ENCODE measurements at places on chromosomes 5 and 9. TPM values are rescaled to one million over a fixed set of nuclear protein-coding genes. Genes with fewer than 3 reads are reported as not detected.

GRCh38 chr9:23686257-23686656 lies 139.8 kb downstream of the ELAVL2 start:
- DNase-seq, result peak; percentile 21

DNA sequence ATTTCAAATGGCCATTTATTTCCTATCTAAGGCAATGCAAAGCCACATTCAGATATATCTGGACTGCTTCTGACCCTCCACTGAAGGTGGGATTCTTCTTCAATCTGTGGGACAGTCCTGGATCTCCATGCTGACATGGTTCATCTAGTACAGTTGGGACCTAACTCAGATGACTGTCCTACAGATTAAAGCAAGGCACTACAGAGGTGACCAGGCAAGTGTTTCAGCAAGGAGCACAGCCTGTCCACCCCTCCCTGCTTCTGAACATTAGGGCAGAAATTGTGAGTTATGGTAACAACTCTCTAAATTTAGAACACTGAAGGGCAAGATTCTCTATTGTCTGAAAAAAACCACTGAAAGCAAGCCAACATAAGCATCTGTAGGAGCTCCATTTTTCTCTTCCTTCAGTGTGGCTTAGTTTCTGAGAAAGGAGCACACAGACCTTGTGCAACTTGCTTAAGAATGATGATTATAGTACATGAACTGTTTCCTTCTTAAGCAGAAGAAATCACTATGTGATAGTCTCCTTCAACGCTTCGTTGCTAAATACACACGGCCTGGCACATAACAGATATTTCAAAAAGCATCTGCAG lies 62.9 kb upstream of the BARX1 start:
- no peak for DNase-seq

DNA sequence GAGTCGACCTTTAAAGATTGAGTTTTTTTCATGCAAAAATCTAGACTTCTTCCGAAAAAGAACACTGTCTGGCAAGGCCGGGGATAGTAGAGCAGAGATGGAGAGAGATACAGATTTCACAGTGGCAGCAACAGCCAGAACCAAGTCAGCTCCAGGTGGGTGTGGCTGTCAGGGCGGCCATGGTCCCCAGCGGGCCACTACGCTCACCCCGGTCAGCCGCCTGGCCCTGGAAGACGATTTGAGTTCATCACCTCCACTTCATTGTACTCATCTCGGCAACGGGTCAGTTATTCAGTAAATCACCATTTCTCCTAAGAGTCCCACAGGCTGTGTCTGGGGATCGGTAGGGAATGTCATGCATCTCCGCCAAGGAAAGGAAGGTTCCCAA lies 53.0 kb downstream of the ZNF354C start:
- DNase-seq, result no peak

DNA sequence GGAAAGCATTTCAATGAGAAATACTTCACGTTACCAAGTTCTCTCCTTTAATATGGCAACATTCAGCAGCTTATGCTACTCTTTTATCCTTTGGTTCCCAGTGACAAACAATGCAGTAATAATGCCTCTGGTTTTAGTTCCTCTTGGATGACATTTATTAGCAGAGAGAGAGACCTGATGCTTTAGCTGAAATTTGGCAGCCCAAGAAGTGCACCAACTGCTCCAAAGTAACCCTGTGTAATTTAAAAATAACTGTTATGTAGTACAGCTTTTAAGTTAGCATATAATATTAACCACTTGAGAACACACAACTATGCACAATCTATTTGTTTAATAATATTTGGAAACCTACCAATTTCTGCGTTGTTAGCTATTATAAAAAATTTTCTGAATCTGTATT lies 21.8 kb downstream of the PANK3 start:
- DNase-seq, result no peak

- no peak for DNase-seq
Measured at GRCh38 chr5:149298842-149299404, 27.3 kb downstream of the AFAP1L1 start.

- no peak for DNase-seq
Measured at GRCh38 chr5:126195410-126196100, 227.7 kb upstream of the GRAMD2B start.

GRCh38 chr5:81363093-81363871 lies 30.7 kb downstream of the ACOT12 start:
- DNase-seq, result no peak

DNA sequence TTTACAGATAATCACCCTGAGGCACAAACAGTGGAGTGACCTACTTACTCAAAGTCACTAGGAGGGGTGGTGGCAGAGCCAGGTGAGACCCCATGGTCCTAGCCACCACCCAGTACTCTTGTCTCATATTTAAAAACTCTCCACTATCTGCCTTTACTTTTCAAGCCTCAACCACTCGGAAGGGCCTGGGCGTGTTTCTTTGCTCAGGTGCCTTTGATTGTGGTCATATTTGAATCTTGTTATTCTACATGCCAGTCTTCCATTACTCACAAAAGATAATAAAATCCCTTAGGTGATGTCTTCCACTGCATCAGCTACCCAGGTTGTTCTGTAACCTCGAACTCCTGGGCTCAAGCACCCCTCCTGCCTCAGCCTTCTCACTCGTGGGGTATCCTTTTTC lies 20.7 kb upstream of the TRIM36 start:
- DNase-seq, result no peak

DNA sequence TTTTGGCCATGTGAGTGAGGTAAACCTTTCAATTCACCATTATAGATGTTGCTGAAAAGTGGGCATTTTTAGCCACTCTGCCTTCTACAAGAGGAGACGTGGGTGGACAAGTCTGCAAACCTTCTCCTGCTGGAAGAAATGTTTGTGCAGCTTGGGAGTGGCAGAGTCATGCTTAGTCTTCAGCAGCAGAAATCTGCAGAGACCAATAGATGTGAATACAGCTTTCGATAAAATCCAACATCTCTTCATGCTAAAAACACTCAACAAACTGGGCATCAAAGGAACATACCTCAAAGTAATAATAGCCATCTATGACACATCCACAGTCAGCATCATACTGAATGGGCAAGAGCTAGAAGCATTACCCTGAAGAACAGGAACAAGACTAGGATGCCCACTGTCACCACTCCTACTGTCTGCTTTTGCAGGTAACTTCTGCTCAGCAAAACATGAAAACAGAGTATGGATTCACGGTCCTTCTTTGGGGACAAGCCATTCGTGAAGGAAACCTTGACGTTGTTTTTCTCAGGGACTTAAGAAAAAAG lies 91.3 kb downstream of the RALGPS1 start:
- no peak for DNase-seq

GRCh38 chr5:54520438-54520846 lies 2.9 kb downstream of the SNX18 start:
- DNase-seq, result no peak

DNA sequence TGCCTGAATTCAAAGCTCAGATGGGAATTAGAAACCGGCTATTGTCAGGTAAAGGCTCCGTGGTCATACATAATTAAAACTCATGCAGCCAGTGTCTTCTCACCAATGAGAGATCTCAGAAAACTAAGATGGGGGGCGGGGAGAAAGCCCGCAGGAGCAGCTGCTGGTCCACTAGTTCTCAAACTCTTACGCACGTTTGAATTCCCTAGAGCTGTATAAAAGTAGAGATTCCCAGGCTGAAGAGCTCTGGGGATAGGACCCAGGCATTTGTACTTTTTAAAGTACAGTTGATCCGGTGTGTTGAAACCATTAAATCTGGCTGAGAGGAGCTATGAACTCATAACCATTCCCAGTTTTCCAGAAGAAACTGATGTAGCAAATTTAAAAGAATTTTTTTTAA lies 68.5 kb downstream of the FRMD3 start:
- no peak for DNase-seq

DNA sequence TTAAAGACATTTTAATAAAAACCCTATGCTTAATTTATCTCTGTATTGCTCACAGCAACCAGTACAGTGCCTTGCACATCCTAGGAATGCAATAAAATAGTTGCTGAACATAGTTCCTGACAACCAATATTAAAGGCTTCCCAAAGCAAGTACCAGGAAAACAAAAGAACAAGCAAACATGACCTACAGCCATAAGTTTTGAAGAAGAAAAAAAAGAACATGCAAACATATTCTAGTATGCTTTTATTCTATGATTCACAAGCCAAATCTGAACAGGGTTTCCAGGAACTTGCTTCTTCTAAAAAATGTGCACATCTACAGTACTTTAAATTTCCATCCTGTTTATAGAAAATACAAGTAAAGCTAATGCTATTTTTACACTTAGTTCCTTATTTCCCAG lies 4.5 kb downstream of the CEMIP2 start:
- no peak for DNase-seq

DNA sequence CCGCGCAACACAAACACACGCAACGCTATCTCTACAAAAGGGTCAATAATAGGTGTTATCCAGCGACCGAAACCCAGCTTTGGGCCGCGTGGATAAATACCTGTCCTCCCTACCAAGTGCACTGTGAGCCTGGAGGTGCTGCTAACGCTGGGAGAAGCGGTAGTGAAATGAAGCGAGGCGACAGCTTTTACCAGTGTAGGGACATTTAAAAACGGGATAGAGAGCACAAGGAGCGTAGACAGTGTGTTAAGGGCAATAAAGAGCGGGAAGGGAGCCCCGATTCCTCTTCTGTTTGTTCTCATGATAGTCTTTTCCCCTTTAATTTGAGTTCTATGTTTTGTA lies 421 bp upstream of the DEPDC1B start:
- DNase-seq, result no peak

GRCh38 chr5:173265433-173265832 lies 30.4 kb upstream of the NKX2-5 start:
- DNase-seq, result no peak

GRCh38 chr9:87276851-87277261 lies 220.8 kb upstream of the DAPK1 start:
- no peak for DNase-seq

DNA sequence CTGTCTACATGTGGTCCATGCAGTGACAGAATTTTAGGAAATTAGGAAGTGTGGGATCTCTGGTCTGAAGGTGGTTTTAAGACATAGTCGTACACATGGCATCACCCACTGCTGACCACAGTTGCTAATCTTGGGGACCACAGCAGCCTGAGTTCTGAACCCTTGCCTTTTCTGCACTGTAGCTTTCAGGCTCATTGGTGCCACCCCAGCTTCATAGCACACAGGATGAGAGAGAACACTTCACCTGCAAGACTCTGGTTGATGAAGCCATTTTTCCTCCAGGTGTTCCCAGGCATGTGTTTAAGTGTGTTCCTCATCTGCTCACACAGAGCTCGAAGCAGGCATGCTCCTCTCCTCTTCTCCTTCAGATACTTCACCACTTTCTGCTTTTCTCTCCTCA lies 68.2 kb upstream of the S1PR3 start:
- no peak for DNase-seq

- no peak for DNase-seq
Measured at GRCh38 chr9:20722221-20722620, 38.2 kb downstream of the FOCAD start.

DNA sequence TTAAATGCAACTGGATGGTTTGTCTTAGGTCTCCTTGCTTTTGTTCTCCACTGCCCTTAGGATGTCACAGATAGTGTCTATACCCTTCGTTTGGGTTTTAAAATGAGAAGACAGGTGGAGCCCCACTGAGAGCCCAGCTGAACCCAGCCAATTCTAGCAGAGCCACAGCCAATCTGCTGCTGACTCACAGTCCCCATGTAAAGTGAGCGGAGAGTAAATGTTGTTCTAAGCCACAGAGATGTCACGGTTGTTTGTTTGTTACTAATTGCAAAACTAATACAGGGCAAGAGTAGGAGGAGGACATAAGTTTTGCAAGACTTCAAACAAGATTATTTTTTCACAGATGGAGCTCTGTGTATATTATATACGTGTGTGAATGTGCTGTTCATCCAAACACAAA lies 50.5 kb upstream of the AGXT2 start:
- no peak for DNase-seq

Gene PRRT1B
- total RNA-seq, result not detected

Gene GPR21
- not detected for total RNA-seq

Gene PKN3
- 4.6 TPM for total RNA-seq

Gene TLX3
- total RNA-seq, result 0.58 TPM

All from kidney epithelial cell (primary cell).